Stimulated activated memory B cell treated with anti-CD40 and anti-IgM and Interleukin-4, amounts not matched to agents 10 μg/mL and 1 μg/mL and 100 μg/mL, for 72 hours (primary cell): ENCODE measurements at places on chromosomes 7 and 10.

DNA sequence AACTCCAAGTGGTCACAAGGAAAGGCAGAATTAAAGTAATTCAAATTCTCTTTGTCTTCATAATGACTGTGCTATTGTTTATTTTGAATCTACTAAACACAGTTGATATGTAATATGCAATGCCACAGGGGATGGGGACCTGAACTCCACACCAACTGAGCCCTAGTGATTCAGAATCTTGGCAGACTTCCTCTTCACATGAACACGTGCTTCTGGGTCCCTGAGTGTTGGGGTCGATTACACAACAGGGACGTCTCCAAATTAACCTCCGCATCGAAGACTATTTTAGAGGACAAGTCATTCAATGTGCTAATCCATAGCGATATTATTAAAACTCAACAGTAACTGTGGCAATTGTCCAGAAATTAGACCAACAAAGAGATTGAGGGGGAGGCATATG lies 95.3 kb upstream of the CARD11 start:
- ATAC-seq, result no peak

- ATAC-seq, result no peak
Measured at GRCh38 chr7:74405191-74405898, 48.4 kb upstream of the GTF2IRD1 start.

DNA sequence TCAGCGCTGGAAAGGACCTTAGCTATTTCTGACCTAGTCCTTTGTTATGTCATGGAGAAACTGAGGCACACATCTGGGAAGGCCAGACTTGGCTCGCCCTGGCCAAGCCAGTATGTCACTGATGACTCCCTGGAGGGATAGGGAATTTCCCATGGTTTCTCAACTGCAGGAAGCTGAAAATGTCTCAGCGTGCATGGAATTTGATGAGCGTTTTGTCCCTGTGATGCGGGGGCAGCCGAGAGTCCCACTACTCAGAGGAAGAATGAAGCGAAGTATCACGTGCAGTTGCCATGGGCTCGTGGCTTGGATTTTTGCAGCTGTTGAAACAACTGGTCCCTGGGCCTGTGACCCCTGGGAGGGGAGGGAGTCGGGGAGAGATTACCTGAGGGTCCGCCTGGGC lies 44.8 kb downstream of the CLIP2 start:
- no peak for ATAC-seq

DNA sequence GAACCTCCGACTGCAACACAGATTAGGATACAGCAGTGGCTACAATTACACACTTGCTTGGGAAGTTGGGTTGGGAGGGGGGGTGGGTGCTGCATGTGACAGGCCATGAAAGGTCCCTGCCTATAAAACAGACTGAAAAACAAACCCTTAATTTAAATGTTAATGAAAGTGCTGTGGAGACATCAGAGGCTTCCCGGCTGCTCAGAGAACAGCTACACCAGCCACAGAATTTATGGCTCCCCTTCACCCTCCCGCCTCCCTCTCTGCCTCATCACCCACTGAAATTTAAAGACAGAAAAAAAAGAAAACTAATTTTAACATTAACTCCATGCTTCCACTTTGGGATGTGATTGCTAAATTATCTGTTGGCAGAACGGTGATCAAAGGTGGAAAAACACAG lies 34.7 kb downstream of the FBXW4 start:
- ATAC-seq, result no peak

GRCh38 chr10:114095559-114096337 lies 52.1 kb downstream of the ADRB1 start:
- ATAC-seq, result peak; percentile 75

- ATAC-seq, result no peak
Measured at GRCh38 chr7:98357751-98358161, 43.1 kb downstream of the BAIAP2L1 start.

GRCh38 chr7:16491148-16491547 lies 25.6 kb upstream of the SOSTDC1 start:
- no peak for ATAC-seq

DNA sequence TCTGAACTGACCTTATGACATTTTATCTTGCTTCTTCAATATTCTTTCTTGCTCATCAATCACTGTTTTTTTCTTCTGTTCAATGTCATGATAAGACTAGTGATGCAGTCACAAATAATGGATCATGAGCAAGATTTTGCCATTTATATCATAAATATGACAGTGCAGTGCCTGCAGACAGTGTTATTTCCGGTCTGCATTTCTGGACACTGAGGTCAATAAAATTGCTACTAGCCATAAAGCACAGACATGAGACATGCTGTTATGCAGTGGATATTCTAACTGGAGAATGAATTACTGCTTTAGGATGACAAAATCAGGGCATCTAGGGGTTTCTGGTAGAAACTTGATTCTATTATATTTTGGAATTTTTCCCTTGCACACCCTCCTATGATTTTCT lies 1509.7 kb upstream of the LRRTM3 start:
- no peak for ATAC-seq

- ATAC-seq, result no peak
Measured at GRCh38 chr10:34698979-34699378, 116.1 kb downstream of the PARD3 start.

DNA sequence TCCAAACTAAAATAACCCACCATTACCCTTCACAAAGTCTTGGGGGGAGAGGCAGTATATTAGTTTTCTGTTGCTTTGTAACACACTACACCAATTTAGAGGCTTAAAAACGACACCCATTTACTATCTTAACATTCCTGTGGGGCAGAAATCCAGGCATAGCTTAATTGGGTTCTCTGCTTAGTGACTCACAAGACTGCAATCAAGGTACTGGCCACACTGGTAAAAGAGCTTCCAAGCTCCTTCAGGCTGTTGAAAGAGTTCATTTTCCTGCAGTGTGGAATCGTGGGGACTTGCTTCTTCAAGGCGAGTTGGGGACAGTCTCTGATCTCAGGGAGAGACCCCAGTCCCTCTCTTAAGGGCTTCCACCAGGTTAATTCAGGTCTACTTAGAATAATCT lies 139.1 kb downstream of the XPNPEP1 start:
- ATAC-seq, result no peak

GRCh38 chr10:101397140-101397539 lies 43.2 kb downstream of the BTRC start:
- no peak for ATAC-seq

GRCh38 chr7:93894426-93894825 lies 3.9 kb upstream of the TFPI2 start:
- no peak for ATAC-seq

- no peak for ATAC-seq
Measured at GRCh38 chr10:120570418-120570817, 113.4 kb downstream of the PLPP4 start.

DNA sequence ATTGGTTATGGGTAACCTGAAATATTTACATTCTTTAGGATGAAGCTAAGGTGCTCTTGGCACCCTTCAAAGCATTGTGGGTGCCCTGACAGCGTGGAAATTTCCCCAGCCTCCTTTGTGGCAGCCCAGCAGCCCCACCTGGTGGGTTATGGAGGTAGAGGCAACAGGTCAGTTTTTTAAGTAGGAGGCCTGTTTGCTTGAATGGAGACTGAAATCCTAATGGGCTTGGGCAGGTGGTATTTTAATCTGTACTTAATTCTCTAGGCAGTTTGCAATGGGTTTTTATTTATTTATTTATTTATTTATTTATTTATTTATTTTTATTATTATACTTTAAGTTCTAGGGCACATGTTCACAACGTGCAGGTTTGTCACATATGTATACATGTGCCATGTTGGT lies 139.4 kb downstream of the EPC1 start:
- peak; percentile 27 for ATAC-seq

- peak; percentile 99 for ATAC-seq
Measured at GRCh38 chr10:97648562-97649404, 8.3 kb downstream of the PI4K2A start.

DNA sequence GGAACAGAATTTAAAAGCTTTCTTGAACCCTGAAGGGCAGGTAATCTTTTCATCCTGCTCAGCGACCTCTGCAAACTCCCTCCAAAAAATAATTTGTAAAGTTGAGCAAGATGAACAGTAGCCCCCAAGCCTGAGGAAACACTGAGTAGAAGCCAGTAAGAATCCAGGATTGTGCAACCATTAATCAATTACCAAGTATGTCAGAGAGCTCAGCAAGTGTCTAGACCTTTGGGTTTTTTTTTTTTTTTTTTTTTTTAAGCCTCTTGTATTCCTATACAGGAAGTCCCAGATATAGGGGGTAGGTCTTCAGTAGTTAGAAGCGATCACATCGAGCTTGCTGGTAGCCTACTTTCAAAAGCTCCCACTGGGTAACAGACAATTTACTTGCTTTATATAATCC lies 155.2 kb downstream of the DGKI start:
- ATAC-seq, result no peak

DNA sequence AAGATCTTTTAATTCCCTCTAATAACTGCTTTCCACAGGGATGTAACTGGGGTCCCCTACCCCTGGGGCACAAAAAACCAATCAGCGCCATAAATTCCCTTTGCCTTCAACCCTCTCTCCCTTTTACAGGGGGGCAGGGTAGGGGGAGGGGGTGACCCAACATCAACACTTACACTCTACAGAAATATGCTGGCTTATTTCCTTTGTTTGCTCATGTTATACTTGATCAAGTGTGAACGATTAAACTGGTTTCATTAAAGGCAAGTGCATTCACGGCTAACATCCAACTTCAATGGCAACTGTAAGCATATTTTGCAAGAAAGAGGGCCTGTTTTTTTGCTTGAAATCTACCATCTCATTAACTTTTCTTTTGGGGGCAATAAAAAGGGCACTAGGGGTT lies 2.9 kb downstream of the CTBP2 start:
- ATAC-seq, result no peak

DNA sequence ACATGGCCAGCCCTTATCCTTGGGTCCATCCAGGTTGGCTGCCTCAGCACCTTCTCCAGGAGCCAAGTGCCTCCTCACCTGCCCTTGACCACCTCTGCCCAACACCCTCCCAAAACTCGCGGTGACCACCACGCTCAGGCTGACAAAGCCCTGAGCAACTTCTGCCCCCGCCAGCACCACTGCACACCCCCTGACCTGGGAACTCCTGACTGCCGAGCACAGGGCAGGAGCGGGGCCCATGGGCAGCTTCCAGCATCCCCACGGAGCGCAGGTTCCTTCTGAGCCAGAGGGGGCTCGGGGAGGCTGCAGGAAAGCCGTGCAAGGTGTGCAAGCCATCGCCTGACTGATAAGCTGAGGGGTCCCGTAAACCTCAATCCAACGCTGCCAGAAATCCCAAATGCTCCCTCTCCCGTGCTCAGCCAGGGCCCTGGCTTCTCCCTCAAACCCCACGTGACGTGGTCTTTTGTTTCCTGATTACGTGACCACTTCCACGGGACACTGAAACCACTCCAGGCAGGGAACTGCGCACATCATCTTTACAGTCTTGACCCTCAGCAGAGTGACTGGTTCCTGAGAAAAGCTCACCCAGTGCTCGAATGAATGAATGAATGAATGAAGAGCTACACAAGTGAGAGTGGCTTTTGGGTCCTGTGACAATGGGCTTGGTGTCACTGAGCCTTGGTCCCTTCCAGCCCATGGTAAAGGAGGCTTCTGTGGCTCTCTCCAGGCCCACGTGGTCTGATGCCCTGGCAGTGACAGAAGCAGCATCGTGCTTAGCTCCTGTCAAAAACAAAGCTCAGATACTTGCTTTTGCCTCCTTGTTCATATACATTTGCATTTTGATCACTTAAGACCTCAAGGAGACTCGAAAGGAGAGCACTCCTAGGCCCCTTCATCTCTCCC lies 249.8 kb upstream of the PPP2R2D start:
- ATAC-seq, result no peak

DNA sequence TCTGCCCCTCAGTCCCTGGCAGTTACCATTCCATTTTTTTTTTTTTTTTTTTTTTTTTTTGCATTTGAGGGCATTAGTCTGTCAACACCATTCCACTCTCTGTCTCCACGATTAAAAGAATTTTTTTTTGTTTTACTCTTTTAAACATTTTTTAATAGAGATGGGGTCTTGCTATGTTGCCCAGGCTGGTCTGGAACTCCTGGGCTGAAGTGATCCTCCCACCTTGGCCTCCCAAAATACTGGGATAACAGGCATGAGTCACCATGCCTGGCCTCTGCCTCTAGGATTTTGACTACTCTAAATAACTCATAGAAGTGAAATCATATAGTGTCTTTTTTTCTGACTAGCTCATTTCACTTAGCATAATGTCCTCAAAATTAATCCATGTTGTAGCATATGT lies 16.5 kb upstream of the CLDN3 start:
- ATAC-seq, result no peak

- ATAC-seq, result no peak
Measured at GRCh38 chr10:35561715-35562114, 43.4 kb upstream of the GJD4 start.

GRCh38 chr7:467856-468545 lies 51.6 kb downstream of the PDGFA start:
- no peak for ATAC-seq

DNA sequence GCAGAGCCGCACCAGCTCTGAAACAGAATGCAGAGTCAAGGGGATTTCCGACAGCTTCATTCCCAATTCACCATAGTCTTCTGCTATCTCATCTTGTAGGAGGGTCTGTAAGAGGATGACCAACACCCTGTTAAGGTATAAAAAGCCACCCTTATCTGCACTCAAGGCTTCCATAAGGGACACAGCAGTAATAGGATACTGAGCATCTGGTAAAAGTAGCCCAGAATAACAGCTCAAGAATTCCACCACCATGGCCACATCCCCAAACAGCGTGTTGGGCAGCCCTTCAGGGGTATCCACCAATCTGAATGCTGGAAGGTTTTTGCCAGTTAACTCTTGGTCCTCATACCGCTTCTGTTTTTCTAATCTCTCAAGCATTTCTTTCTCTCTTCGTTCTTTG lies 43.8 kb downstream of the FZD9 start:
- ATAC-seq, result no peak

GRCh38 chr7:44959433-44959951 lies 19.3 kb downstream of the MYO1G start:
- ATAC-seq, result peak; percentile 46

DNA sequence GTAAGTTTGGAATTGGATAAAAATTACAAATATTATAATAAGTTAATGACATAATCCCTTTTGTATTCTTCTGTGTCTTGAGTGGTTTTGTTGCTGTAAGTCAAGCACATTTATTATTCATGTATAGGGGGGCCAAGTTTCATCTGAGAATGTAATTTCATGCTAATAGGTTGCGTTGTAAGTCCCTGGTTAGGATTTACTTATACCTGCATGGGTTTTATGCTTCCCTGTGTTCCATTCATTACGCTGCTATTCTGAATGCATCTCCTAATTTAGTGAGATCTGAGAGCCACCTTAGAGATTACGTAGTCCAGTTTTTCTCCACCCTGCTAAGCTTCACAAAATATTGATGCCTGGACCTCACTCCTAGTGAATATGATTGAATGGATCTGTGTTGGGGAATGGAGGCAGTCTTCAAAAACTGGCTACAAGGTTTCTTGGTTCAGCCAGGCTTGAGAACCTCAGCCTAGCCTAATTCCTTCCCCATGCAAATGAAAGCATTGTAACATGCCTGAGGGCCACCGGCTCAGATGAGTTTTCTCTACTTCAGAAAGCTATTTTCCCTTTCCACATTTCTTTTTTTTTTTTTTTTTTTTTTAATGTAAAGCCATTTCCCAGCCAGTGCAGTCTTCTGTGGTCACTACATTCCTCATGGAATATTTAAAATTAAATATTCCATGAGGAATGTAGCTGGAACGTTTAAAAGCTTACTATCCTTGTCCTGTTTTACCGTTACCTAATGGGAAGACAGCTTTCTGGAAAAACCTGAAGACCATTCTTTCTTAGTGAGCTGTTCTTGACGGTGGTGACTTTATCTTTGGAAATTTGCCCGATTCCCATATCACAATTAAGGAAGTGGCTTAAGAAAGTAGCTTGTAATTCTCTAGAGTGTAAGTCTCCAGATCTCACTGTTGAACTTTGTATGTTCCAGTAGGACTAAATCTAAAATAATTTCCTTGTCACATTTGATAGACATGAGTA lies 16.0 kb downstream of the PAPSS2 start:
- no peak for ATAC-seq

- ATAC-seq, result no peak
Measured at GRCh38 chr10:3619241-3619640, 165.8 kb downstream of the KLF6 start.
